ENCODE measurements at places on chromosomes 12 and 14. TPM values are rescaled to one million over a fixed set of nuclear protein-coding genes. Genes with fewer than 3 reads are reported as not detected.

The SELPLG gene
- total RNA-seq = 26.5 TPM

The ARHGEF25 gene
- total RNA-seq = 0.52 TPM

DNA sequence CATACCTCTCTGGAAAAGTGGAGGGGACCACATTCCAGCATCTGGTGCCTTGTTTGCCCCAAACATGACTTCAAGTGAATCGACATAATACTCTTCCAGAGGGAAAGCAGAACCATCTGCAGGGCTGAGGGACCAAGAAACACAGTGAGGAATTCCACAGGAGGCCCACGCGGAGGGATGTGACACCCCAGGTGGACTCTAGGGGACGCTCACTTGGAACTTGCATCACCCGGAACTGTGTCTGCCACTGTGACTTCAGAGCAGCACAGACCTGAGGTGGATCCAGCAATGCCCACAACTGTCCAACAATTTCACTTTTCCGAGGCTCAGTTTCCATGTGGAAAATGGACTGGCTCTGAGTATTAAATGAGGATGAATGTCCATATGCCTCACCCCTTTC lies 14.3 kb upstream of the CLMN start:
- no peaks in the 10 kb centered on the region for H3K36me3 ChIP-seq
- no peaks in the 10 kb centered on the region for H3K4me1 ChIP-seq
- peaks cover 13% of the 10 kb centered on the region for H3K27me3 ChIP-seq
- H3K4me3 ChIP-seq = no peak overlapping the region

- no peaks in the 10 kb centered on the region for H3K36me3 ChIP-seq
- H3K27ac ChIP-seq = no peak overlapping the region
- no peak for DNase-seq
- no peaks in the 10 kb centered on the region for H3K4me1 ChIP-seq
- H3K4me3 ChIP-seq = no peak overlapping the region
- H3K27me3 ChIP-seq = peaks cover 7% of the 10 kb centered on the region
Observed at GRCh38 chr12:28872654-28873268, 276.3 kb upstream of the FAR2 start.

DNA sequence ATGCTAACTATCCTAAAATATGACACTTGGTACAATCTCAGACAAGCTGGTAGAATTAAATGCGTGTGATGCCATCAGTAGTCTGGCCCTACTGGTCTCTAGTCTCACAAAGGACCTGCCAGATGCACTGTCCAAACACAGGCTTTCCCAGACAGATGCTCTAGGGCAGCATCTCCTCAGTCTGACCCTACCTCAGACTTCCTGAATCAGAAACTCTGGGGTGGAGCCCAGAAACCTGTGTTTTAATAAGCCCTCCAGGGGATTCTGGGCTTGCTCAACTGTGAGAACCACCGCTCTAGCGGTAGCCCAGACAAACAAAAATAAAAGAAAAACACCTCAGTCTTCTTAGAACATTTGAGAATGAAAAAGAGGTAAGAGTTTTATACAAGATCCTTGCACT lies 48.0 kb downstream of the BDKRB1 start:
- no peak for DNase-seq
- no peaks in the 10 kb centered on the region for H3K4me1 ChIP-seq
- H3K27ac ChIP-seq = no peak overlapping the region
- peaks cover 11% of the 10 kb centered on the region for H3K36me3 ChIP-seq

Measured in natural killer cell treated with Interleukin-12 subunit alpha and Interleukin-12 subunit beta and Interleukin-15 and Interleukin-18, amount 100 ng/mL, for 72 hours (primary cell).